SJSA1 (cell line): ENCODE measurements at places on chromosomes 7 and 10. TPM values are rescaled to one million over a fixed set of nuclear protein-coding genes. Genes with fewer than 3 reads are reported as not detected.
A peak's percentile ranks its signal among the peaks of the same experiment; 100 is the strongest.

DNA sequence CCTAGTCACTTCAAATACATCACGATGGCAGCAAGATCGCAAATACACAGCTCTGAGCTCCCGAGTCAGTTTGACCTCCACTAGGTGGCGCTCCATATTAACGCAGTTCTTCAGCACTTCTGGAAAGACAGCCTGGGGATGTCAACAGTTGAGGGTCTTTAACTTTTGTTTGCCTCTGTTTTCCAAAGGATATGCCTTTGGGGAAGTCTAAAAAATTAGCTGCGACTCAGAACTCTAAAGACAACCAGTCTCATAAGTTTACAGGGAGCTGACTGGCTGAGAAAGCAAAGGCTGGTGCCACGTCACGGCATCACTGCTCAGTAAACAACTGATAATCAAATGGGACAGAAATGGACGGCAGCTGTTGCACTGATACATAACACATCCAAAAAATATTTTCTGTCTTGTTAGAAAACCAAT is 458.8 kb downstream of the SORCS1 start:
- DNase-seq, result peak; percentile 11

DNA sequence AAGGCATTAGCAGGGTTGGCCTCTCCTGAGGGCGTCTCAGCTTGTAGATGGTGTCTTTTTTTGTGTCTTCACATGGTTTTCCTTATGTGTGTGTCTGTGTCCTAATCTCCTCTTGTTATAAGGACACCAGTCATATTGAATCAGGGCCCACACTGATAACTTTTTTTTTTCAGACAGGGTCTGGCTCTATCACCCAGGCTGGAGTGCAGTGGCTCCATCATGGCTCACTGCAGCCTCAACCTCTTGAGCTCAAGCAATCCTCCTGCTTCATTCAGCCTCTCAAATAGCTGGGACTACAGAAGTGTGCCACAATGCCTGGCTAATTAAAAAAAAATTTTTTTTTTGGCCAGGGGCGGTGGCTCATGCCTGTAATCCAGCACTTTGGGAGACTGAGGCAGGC is 41.3 kb upstream of the KMT2C start:
- no peak for DNase-seq

DNA sequence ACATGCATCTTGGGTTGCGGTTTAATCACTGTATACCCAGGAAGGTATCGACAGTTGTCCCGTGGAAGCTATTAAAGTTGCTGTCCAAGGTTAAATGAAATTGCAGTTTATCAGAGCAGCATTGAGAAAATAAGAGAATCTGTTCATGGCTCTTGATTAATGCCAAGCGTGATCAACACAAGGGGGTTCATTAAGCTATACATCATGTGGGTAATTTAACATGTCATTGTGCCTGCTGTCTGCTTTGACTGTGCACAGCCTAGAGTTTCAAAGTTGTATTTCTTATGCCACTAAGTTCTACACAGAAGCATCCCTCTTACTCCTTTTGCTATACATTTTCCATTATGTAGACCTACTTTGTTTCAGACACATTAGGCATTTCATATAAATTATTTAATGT is 74.8 kb upstream of the SP8 start:
- no peak for DNase-seq

MKI67 gene
- 26.7 and 50.4 TPM in 2 replicates for total RNA-seq

GRCh38 chr10:73021050-73021449 is 66.4 kb upstream of the PLA2G12B start:
- DNase-seq, result no peak

DNA sequence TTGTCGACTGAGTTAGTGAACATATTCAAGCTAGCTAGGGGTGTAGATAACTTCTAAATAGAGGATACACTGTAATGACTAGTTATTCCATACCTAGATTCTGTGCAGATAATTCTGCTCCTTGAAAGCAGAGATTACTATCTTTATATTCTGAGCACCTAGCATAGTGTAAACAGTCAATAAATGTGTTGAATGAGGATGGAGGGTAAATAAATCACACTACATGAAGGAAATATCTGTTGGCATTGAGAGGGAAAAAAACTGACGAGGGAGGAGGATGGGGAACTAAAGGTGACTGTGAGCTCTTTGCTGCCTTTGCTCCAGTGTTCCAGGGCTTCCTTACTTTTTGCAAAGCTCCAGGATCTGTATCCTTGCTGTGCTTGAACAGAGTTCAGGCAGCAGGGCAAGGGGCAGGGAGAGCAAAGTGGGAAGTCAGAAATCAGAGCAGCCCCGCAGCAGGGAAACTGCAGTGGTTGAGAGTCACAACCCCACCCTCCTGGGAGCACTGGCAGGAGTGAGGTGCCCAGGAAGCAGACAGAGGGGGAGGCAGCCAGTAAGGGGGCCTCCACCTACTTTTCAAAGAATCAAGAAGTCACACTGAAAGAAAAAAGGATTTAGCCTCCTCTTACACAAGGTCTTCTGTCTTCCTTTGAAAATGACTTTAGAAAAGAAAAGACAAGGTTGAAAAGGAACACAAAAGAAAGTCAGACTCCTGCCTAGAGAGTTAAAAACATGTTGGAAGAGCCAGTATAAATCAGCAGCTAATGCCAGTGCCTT is 71.8 kb upstream of the LRRN3 start:
- DNase-seq, result no peak

GALNT17 gene
- total RNA-seq, result not detected in 2 replicates

- DNase-seq, result no peak
These were observed 49.8 kb downstream of the PLCE1 start for GRCh38 chr10:94043431-94043990.

TMEM140 gene
- total RNA-seq, result 1.1 and 2.2 TPM in 2 replicates

GRCh38 chr10:63412304-63412703 is 53.5 kb downstream of the JMJD1C start:
- no peak for DNase-seq

SORCS1 gene
- total RNA-seq, result not detected in 2 replicates

DNA sequence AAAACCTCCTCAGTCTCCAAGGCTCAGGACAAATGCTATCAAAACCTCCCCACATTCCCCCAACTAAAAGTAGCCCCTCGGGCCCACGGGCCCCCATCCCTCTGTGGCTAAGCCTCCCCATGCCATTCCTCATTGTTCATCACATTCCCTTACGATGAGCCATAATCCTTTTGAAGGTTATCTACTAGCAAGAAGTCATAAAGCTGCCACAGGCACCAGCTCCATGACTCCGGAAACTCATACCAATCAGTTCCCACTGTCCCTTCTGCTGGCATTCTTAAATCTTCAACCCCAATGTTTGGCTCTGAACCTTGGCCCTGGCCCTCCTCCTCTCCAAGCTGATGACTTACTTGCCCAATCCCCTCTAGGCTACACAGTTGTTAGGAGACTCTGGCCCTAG is 19.4 kb upstream of the TM9SF3 start:
- peak; percentile 74 for DNase-seq

DNA sequence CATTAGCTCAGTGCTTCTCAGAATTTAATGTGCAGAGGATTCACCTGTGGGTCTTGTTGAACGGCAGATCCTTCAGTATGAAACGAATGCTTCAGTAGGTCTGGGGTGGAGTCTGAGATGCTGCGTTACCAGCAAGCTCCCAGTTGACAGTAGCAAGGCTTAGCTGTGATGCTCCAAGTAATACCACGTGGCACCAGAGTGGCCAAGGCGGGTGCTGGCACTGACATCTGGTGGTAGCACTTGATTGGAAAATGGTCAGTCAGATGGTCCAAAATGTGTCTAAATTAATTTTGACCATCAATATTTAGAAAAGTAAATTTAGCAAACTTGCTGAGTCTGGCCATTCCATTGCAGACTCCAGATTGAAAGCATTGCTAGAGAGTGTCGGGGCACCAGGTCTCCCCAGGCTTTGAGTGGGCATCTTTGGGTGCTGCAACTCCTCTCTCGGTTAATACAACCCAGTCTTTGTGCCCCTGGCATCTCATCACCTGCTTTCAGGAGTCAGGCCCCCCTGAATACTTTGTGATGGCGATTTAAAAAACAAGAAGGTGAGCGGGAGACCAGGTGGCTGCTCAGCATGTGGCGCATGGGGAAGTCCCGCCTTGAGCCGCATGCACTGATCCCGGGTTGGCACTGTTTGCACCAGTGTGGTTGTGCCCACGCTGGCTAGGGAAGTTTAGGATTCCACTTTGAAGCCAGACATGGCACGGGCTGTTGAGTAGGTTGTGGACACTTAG is 130.1 kb downstream of the NT5C2 start:
- DNase-seq, result no peak

DNA sequence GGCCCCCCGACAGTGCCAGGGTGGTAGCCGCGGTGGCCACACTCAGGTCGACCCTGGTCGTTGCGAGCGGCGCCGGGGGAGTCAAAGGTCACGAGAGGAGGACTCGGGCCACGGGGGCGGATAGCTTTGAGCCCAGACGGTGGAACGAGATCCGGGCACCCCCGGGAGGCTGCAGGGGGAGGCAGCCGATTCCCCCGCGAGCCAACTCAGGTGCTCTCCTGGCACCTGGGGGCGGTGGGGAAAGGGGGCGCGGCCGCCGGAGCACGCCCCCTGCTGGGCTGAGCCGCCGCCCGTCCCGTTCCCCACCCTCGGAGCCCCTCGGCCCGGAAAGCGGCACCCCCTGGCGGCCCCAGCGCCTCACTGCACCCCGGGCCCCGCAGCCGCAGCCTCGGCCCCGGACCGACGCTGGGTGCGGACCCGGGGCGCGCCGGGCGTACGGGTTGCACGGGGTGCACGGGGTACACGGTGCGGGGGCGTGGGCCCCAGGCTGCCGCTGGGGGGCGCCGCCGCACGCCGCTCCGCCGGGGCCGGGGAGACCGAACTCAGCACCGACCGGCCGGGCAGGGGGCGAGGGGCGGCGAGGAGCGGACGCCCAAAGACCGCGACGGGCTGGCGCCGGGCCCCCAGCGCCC is 521 bp upstream of the NYAP1 start:
- peak; percentile 63 for DNase-seq
